Stimulated activated CD4-positive, alpha-beta T cell treated with anti-CD3 and anti-CD28 coated beads, Interleukin-15, amount 100 ng/mL, for 48 hours (primary cell): ENCODE measurements at places on chromosomes 5 and 9.

- no peak for DNase-seq
Measured at GRCh38 chr9:114898741-114899140, 31.6 kb downstream of the TNFSF8 start.

DNA sequence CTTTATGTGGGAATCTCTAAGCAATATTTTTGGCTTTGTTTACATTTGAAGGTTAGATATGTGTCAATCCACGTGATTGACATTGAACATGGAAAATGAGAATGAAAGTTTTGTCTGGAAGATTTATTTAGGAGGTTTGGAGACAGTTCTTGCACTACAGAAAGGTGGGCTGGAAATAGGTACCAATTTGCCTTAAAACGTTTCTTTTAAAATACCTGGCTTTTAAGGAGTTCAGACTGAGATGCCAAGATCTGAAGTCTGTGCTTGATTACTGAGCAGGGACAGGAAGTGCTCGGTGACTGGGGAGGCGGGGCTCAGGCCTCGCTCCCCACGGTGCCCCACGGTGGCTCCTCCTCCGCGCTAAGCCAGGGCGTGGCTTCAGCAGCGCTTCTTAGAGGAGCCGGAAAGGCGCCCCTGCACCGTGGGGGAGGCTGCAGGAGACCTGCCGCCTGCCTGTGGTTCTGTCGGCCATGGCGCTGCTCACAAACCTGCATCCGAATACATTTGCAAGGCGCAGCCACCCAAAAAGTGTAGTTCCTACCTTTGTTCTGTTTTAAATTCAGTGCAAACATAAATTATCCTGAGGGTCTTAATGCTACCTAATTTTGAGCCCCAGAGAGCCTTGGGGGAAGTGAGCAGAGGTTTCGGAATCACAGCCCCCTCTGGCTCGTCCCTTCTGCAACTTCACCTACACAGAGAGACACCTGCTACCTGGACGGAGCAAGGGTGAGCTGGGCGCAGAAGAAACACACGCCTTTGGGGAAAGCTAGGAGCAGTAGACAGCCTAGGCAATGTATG is 49.2 kb downstream of the USP20 start:
- DNase-seq, result peak; percentile 97

- DNase-seq, result no peak
Measured at GRCh38 chr9:1722404-1722803, 292.7 kb upstream of the SMARCA2 start.

GRCh38 chr5:109921735-109922380 is 232.1 kb downstream of the MAN2A1 start:
- DNase-seq, result no peak

DNA sequence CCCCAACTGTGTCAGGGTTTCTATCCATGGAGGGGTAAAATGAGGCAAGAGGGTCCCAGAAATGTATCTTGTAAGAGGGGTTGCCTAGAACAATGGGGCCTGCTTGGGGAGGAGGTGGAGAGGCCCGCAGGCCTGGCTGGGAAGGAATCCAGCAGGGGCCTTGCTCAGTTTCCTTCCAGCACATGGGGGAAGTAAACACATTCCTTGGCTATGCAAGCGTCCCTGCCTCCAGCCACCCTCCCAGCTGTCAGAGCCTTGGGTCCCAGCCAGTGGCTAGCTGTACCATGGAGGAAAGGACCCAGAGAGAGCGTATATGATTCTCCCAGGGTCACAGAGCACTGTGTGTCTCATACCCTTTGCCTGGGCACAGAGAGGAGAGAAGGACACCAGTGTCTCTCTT is 71.1 kb upstream of the IL17B start:
- DNase-seq, result no peak

- DNase-seq, result no peak
Measured at GRCh38 chr9:101449071-101449721, 13.6 kb upstream of the ALDOB start.

DNA sequence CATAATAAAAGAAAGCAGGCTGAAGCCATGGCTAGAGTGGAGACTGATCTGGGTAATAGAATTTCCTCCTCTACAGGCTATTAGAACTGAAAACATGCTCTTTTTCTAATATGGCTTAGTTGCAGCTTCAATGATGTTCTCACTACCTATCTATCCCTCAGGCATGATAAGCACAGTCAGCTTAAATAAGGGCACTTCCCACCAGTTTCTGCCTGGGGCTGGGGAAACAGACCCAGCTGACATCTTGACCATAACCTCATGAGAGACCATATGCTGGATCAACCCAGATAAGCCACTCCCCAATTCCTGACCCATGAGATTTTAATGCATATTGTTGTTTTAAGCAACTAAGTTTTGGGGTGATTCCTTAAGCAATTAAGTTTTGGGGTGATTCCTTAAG is 81.2 kb downstream of the ZNF366 start:
- no peak for DNase-seq

DNA sequence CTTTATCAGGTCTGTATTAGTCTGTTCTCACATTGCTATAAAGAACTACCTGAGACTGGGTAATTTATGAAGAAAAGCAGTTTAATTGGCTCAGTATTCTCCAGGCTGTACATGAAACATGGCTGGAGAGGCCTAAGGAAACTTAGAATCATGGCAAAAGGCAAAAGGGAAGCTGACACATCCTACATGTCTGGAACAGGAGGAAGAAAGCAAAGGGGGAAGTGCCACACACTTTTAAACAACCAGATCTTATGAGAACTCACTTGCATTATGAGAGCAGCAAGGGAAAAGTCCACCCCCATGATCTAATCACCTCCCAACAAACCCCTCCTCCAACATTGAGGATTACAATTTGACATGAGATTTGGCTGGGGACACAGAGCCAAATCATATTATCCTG is 132.1 kb downstream of the PCSK1 start:
- no peak for DNase-seq

GRCh38 chr9:75864266-75864665 is 26.2 kb upstream of the PCSK5 start:
- DNase-seq, result no peak

GRCh38 chr5:95948631-95949030 is 13.0 kb downstream of the ELL2 start:
- no peak for DNase-seq

- peak; percentile 38 for DNase-seq
Measured at GRCh38 chr5:96657068-96657467, 5.1 kb upstream of the CAST start.

DNA sequence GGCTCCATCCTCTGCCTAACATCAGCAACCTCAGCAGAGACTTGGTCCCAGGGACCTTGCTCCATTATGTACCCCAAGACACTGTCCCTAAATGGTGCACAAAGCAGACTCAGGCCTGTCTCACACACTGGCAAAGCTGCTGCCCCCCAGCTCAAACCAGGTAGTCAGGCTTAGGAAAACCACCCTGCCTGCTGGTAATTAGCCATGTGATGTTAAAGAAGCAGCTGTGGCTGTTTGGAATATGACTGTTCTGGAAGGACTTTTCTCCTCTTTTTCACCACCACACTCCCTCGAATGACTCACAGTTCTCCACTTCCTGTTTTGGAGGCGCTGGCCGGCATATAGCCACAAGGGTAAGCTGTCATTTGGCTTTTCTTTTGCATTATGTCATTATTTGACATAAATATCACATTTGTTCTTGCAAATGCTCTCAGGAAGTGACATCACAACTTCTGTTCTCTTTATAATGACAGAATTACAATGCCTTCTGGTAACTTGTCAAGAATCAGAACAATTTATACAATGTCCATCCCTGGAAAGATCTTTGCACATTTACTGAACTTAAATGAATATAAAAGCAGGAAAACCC is 113.9 kb downstream of the SUSD1 start:
- peak; percentile 30 for DNase-seq

- DNase-seq, result no peak
Measured at GRCh38 chr5:107985144-107985543, 314.4 kb upstream of the EFNA5 start.

GRCh38 chr5:154865466-154866184 is 7.2 kb downstream of the CNOT8 start:
- DNase-seq, result no peak

GRCh38 chr5:142143878-142144277 is 35.3 kb downstream of the NDFIP1 start:
- DNase-seq, result no peak

DNA sequence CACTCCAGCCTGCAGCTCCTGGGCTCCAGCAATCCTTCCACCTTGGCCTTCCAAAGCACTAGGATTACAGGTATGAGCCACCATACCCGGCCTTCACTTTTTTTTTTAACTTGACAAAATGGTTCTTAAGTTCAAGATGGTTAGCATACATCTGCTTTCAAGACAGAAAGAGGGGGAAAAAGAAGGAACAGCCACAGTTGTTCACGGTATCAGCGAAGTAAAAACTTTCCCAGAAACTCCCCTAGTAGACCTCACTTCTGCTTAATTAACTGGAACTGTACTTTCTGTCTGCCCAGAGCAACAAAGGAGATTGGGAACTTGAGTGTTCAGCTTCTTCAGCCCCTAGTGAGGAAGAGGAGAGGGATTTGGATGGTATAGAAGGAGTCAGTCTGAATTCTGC is 116.7 kb downstream of the UGCG start:
- no peak for DNase-seq

GRCh38 chr9:81680006-81680405 is 9.3 kb downstream of the TLE1 start:
- no peak for DNase-seq

GRCh38 chr5:56852228-56853000 is 37.1 kb downstream of the MAP3K1 start:
- DNase-seq, result no peak

GRCh38 chr5:113606298-113607134 is 93.0 kb downstream of the YTHDC2 start:
- peak; percentile 11 for DNase-seq

DNA sequence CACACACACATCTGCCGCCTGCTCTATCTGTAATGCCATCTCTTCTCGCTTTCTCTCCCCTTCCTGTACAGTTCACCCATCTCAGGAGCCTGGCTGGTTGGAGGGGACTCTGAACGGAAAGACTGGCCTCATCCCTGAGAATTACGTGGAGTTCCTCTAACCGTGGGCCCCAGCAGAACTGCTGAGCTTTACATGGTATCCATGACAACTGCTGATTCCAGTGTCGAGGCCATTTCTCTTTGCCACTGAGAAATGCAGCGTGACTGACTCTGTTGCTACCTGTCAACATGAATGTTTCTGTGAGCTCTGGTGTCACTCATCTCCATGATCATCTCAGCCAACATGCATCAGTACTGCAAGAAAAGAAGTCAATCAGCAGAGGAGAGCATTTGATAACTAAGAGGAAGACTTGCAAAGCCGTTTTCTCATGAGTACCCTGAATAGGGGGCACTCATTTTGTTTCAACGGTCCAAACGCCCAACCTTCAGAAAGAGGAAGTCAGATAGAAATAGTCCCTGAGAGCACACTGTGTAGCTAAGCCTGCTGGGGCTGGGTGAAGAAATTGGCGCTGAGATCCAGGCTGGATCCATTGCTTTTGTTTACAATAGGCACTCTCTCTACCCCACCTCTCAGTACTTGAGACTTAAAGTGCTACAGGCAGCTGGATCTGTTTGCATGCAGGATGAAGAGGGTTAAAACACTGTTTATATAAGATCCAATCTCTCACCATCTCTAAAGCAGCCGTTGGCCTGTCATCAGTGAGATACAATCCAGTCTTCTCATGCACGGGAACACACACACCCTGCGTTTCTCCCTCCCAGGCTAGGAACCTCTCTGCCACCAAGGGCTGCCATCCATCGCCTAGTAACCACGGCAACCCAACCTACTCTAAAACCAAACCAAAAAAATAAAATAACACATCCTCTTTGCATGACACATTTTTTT is 180.9 kb downstream of the NR3C1 start:
- DNase-seq, result no peak

- DNase-seq, result no peak
Measured at GRCh38 chr9:87238545-87238944, 259.1 kb upstream of the DAPK1 start.

DNA sequence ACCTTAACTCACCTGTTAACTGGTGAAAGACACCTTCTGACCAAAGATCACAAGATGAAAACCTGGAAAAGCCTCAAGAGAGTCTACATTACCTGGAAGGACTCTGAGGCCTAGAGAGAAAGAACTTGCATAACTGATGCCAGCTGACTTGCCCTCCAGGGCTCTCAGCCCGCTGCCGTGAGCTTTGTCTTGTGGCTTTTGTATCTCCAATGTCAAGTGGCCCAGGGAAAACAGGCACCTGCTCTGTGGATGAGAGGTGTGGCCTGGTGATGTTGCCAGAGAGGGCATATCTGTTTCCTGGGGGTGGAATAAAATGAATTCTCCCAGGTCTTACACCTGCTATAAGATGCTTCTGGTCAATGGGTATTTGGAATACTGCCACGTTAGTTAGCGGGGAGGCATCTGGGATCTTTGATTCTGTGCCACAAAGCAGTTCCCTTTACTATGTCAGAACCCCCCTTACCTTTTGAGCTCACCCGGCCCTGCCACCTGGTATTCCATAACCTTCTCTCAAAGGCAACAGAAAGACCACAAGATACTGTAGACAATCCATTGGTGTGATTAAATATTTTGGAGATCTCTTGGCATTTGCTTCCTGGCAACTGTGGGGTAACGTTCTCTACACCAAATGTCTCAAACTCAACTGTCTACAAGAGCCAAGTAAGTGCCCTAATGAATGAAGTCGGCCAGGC is 54.9 kb upstream of the N4BP3 start:
- no peak for DNase-seq

GRCh38 chr5:79111960-79112702 is 522 bp downstream of the BHMT start:
- no peak for DNase-seq

- DNase-seq, result no peak
Measured at GRCh38 chr5:88952996-88953643, 70.1 kb upstream of the MEF2C start.
